ENCODE measurements at places on chromosomes 6 and 20.

- no peak for DNase-seq
Measured at GRCh38 chr6:151070631-151071051, 169.1 kb upstream of the AKAP12 start.

GRCh38 chr6:51283723-51284355, 465.2 kb downstream of the TFAP2B start:
- no peak for DNase-seq

DNA sequence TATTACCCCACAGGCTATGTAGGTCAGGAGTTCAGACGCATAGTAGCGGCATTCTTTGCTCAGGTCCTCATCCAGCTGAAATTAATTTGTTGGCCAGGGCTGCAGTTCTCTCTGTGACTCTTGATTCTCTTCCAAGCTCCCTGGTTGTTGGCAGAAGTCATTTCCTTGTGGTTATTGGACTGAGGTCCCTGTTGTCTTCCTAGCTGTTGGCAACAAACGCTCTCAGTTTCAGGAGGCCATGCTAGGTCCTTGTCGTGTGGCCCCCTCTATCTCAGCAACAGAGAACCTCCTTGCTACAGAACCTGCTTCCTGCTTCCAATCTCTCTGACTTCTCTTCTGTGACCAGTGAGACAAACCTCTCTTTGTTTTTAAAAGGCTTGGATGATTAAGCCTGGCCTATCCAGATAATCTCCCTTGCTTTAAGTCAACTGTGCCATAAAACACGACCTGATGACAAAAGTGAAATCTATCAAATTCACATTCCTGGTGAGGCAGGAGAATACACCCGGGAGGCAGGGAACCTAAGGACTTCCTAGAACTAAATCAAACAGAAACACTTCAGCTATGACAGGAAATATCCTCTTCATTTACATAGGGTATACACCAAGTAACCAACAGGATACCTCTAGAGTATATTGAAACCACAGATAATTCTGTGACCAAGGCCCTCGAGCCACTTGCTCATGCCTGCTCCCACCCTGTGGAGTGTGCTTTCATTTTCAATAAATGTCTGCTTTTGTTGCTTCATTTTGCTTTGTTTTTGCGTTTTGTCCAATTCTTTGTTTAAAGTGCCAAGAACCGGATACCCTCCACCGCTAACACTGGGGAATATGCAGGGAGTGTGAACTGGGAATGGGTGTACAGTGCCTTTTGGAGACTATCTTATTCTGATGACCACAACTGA, 196.0 kb downstream of the BTBD3 start:
- no peak for DNase-seq

DNA sequence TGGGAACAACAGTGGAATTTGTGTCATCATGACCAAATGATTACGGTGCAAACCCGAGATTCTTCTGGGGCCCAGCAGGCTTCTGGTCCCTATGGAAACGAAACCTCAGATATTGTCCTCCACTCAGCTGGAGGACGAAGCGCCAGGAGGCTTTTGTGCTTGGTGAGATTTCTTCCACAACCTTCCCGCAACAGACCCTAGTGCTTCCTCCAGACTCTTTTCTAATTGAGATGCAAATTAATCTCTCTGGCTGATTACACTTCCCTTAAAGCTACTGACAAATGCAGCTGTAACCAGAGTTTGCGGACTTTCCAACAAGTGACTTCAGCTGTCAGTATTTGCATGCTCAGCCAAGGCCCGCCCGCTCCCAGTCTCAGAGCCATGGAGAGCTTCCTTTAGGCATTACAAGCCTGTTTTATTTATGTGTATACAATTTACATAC, 96.0 kb downstream of the INSM1 start:
- DNase-seq, result no peak

DNA sequence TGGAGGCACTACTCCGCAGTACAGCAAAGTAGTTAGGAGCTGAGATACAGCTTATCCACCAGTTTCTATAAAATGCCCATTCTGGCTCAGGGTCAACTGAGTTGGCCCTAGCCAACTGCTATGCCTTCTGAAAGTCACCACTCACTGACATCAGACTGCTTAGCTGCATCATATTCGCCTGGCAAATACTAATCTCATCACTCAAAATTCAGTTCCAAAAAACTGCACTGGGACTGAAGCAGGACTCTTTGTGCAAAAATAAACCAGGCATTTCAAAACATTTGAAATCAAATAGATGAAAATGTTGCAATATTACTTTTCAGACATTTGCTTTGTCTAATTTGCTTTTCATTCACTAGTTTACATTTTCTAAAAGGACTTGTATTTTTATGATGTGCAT, 230.0 kb downstream of the ALDH8A1 start:
- no peak for DNase-seq

GRCh38 chr6:125574604-125575003, 174.8 kb upstream of the HEY2 start:
- no peak for DNase-seq

DNA sequence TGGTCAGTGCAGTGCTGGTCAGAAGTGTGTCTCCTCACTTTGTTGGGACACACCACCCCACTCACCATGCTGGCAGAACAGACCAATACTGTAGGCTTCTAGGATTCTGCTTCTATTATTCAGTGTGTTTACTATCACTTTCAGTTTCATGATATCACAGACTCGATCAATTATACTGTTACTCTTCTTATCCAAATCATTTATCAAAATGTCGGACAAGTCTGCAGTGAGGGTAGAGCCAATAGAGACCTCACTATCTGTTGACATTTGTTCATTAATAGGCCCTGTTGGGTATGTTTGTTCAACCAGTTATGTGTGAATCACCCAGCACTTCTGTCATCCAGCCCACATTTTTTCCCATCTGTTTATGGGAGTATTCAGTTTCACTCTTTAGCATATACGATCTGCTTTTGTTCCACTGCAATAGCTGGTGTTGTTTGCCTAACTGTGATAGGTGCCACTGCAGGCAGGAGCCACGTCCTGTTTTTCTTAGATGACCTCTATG, 140.1 kb downstream of the NRN1 start:
- no peak for DNase-seq

- DNase-seq, result no peak
Measured at GRCh38 chr20:40980828-40981310, 47.8 kb upstream of the TOP1 start.
